Glutamatergic neuron (in vitro differentiated cells): ENCODE measurements at places on chromosomes 3 and 15.

GRCh38 chr3:115418583-115418982 lies 204.7 kb upstream of the GAP43 start:
- no peak for DNase-seq

- DNase-seq: no peak
These were observed 70.4 kb upstream of the DLG1 start for GRCh38 chr3:197368821-197369220.

GRCh38 chr15:83288381-83288801 lies 3.9 kb upstream of the BNC1 start:
- DNase-seq: no peak

DNA sequence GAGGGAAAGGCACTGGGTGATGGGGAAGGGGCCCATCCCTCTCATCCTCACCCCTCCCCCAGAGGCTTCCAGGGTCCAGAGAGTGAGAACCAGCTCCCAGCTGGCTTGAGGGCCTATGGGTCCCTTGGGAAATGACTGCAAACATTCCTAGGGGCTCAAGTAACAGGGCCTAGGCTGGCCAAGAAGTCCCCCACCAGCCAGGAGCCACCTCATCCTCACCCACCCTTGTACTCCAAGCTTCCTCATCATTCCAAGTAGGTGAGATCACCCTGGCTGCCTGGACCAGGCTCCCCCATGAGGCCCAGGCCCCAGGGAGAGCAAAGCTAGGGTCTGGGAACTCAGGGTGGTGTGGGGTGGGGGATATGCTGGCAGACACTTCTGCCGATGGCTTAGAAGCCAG lies 14.8 kb downstream of the LOXL1 start:
- no peak for DNase-seq

GRCh38 chr3:122985539-122985938 lies 42.0 kb downstream of the SEMA5B start:
- no peak for DNase-seq

DNA sequence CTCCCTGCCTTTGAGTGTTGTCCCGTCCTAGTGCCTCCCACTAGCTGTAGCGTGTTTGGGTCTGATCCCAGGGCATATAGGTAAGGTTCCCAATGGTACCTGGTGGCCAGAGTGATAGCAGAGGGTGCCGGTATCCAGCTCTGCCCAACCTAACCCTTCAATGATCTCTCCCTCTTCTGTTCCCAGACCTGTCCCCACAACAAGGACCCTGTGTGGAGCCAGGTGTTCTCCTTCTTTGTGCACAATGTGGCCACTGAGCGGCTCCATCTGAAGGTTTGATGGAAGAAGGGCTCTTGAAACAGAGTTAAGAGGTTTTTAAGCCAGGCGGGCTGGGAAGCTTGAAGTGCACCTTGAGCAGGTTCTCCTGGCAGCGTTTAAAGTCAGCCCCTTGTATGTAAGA lies 35.5 kb downstream of the ESYT3 start:
- DNase-seq: no peak

GRCh38 chr3:182808041-182808770 lies 14.9 kb downstream of the ATP11B start:
- DNase-seq: no peak

GRCh38 chr15:64026591-64026990 lies 19.7 kb downstream of the DAPK2 start:
- DNase-seq: no peak

DNA sequence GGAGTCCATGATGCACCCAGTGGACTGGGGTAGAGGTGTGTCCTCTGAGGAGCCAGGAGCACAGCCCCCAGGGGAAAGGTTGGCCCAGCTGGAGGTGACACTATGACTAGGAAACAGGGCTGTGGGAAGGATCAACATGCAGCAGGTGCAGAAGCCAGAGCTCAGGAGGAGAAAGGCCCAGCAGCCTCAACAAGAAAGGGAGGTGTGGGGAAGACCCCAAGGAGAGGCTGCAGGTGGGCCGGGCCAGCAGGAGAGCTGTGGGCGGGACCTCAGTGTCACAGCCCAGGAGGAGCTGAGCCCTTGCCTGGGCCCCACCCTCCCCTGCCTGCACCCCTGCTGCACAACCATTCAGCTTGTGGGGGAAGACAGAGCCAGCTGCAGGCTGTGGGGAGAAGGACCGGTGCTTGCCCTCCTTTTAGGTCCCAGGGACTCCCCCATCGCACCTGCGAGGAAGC lies 18.4 kb upstream of the KLF13 start:
- no peak for DNase-seq

GRCh38 chr15:68565726-68566125 lies 13.1 kb upstream of the CORO2B start:
- DNase-seq: peak; percentile 16

GRCh38 chr3:127035677-127036076 lies 52.8 kb downstream of the PLXNA1 start:
- no peak for DNase-seq

- DNase-seq: no peak
These were observed 122.2 kb upstream of the IGF1R start for GRCh38 chr15:98526094-98526493.

- DNase-seq: no peak
These were observed 358.0 kb downstream of the WDR72 start for GRCh38 chr15:53401503-53401902.

DNA sequence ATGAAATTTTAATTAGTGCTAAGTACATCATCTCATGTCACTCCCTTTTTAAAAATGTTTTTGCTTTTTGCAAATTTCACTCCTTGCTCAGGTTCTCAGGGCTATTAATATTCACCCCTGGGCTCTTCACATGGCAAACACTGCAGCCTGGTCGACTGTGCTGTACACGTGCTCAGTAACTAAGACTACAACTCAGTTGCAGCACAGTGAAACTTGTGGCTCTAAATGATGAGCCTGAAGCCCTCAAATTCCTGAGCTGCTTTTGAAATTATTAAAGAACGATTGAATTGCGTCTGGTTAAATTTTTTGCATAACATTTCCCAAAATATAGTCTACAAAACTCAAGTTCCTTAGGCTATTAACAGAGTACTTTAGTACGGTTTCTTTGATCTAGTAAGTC lies 159.3 kb upstream of the C2CD4B start:
- DNase-seq: no peak

DNA sequence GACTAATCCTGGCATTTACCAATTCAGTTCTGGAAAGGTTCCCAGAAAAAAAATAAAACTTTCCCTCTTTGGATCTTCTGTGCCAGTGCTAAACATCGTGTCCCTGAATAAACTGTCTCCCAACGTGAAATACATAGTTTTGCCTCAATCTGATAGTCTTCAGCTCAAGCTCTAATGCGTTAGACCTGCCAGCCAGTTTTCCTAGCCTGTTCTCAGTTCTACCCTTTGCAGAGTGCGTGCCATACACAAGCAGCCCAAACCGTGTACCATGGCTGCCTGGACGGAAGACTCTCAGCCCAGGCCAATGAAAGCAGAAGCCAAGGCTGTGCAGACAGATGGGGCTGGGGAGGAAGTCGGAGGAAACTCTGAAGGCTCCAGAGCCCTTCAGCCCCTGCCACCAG lies 11.4 kb upstream of the OCA2 start:
- no peak for DNase-seq

- DNase-seq: no peak
These were observed 482.1 kb downstream of the OCA2 start for GRCh38 chr15:27617013-27617412.

- no peak for DNase-seq
These were observed 1013.1 kb downstream of the NTRK3 start for GRCh38 chr15:87243474-87243873.

DNA sequence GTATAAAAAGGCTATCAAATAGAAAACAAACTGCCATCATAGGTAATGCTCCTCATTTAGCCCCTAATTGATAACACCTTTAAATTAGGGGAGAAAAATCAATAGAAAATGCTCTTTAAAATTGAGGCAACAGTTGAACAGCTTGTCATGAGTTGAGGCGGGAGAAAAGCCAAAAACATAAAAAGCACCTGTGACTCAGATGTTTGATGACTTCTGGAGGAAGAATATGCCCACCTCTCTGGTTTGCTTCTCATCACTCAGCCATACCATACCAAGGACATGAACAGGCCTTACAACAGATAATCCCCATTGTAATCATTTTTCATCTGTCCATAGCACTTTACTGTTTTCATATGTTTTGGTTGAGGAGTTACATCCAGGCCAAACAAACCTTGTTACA lies 246.0 kb downstream of the MYRIP start:
- DNase-seq: no peak

GRCh38 chr15:47376190-47376589 lies 341.1 kb upstream of the SEMA6D start:
- no peak for DNase-seq

GRCh38 chr3:16060358-16060852 lies 114.1 kb upstream of the GALNT15 start:
- DNase-seq: no peak

DNA sequence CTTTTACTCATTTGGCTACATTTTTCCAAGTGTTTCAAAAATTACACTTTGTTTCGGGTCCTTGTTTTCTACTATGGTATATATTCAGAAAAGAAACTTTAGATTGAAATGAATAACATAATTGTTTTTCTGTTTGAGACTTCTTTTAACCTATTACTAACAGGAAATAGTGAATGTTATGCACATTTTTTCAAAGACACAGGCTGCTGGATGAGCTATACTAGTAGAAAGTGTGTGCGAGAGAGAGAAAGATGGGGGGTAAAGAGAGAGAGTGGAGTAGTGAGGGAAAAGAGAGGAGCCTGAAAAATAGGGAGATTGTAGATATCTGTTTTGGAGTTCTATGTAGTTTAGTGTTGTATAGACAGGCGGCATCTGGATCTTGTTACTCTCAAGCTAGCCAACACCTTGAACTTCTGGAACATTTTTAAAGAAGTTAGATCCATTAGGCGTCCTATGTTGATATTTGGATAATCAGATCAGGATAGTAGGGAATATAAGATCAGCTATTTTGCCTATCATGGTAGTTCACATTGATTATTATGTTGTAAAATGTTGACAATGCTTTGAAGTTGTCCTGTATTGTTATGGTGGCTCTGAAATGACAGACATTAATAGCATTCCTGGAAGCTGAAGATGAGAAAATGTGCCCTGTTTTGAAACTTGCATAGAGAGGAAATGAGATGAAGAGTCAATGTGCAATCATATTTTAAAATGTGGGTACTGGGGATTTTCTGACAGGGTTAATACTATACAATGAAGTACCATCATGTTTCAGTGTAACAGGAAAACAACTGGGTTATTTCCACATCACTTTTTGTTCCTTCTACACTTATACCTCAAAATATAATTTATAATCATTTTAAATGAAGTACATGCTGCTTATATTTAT lies 2.6 kb downstream of the RBMS3 start:
- no peak for DNase-seq

- no peak for DNase-seq
These were observed 18.3 kb downstream of the MAGEL2 start for GRCh38 chr15:23629234-23629805.

DNA sequence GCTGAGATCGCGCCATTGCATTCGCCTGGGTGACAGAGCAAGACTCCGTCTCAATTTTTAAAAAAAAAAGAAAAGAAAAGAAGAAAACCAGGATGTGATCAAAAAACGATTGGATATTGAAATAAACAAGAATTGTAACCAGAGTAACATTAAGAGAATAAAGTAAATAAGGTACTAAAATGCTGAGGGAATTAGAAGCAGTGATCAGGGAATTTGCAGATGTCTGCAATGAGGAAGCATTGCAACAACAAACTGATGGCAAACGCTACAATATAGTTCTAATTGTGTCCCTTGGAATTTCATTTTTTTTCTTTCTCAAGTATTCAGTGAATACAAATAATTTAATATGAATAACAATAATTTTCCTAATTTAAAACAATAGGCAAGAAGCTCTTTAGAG lies 1077.5 kb downstream of the TBL1XR1 start:
- no peak for DNase-seq
